Hippocampal formation (tissue), 2 donors: ENCODE measurements at places on chromosomes 3 and 15.
A peak's percentile ranks its signal among the peaks of the same experiment; 100 is the strongest.

DNA sequence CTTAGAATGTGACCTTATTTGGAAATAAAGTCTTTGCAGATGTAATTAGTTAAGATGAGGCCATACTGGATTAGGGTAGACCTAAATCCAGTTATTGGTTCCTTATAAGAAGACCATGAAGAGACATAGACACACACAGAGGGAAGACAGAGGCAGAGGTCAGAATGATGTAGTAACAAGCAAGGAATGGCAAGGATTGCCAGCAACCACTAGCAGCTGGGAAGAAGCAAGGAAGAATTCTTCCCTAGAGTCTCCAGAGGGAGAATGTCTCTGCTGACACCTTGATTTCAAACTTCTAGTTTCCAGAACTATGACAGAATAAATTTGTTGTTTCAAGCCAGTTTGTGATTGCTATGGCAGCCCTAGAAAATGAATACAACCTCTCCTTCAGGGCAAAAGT, 116.7 kb downstream of the WDR76 start:
- no peak for DNase-seq

- no peak for DNase-seq
Observed at GRCh38 chr3:52406791-52407510, 38.0 kb downstream of the SEMA3G start.

DNA sequence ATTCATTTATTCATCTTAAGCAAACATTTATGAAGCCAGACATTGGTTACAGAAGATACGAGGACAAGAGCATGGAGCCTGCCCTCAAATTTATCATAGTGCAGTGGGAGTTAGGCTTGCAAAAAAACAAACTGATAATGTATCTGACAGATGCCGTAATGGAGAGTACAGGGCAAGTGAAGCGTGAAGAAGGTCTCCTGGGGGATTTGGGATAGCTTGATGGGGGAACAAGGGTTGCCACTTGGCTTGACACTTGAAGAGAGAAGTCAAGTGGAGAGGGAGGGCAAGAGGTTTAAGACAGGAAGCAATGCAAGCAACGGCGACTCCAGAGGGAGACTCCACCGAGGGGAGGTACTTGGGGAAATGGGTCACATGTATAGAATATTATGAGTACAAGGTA, 129.3 kb downstream of the SSR3 start:
- no peak for DNase-seq

- DNase-seq: no peak
Observed at GRCh38 chr15:41894791-41895463, 1.1 kb upstream of the SPTBN5 start.

GRCh38 chr3:50193286-50193685, 1.9 kb downstream of the GNAT1 start:
- no peak for DNase-seq

- DNase-seq: no peak
Observed at GRCh38 chr15:41024131-41024530, 70.9 kb downstream of the CHAC1 start.

- no peak for DNase-seq
Observed at GRCh38 chr15:41443275-41443674, 26.4 kb downstream of the RTF1 start.

DNA sequence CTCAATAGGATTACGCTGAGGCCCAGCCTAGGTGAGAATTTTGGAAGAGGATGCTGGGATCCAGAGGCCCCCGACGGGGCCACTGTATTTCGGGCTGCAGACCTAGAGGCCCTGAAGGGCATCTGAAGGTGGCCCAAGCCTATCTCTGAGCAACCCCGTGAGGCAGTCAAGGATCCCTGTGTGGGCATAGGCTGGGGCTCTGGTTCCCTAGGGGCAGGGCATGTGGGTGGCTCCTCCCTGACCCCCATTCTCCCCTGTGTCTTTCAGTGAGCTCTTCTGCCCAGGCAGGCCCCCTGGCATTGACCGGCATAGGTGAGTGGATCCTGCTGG, 216.0 kb downstream of the SNRPN start:
- DNase-seq: no peak

- DNase-seq: no peak
Observed at GRCh38 chr3:123444023-123444422, 4.9 kb downstream of the ADCY5 start.

- no peak for DNase-seq
Observed at GRCh38 chr15:85033148-85033547, 51.5 kb downstream of the PDE8A start.

- no peak for DNase-seq
Observed at GRCh38 chr3:113124256-113124830, 87.0 kb upstream of the BOC start.

GRCh38 chr3:130640027-130640426, 106.6 kb downstream of the PIK3R4 start:
- no peak for DNase-seq

GRCh38 chr3:114903213-114903612, 243.9 kb downstream of the ZBTB20 start:
- DNase-seq: peak; percentile 56

DNA sequence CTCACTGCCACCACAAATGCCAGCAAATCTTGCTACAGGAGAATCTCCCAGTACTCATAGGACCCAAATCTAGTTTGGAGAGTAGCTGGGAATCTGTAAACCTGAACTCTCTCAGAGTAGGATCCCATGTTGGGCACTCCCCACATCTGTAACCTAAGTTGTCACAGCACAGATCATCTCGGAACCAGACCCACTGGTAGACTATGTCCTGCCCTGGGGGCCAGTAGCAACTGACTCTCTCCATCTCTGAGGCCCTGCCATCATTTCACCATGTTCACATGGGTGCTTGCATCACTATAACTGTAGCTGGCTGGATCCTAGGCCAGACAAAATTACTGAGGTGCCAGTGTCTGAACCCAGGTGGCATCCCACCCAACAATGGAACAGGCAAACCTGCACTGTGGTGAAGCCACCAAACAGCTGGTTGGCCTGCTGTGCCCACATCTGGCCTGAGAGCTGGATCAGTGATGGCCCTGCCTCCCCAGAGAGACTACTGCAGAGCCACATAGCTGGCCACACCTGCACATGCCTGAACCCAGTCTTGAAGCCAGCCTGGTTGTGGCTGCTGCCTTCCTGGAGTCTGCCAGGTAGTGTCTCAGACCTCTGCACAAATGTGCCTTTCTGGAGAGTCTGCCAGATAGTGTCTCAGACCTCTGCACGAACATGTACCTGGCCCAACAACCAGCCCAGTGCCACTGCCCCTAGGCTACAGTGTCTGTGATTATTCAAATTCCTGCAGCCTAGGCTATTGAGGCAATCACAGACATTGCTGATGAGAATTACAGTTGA, 82.0 kb downstream of the ISL2 start:
- no peak for DNase-seq

GRCh38 chr3:189580190-189580589, 51.0 kb upstream of the TP63 start:
- DNase-seq: no peak

- DNase-seq: peak; percentile 1
Observed at GRCh38 chr15:79682285-79682684, 214.5 kb downstream of the MTHFS start.

DNA sequence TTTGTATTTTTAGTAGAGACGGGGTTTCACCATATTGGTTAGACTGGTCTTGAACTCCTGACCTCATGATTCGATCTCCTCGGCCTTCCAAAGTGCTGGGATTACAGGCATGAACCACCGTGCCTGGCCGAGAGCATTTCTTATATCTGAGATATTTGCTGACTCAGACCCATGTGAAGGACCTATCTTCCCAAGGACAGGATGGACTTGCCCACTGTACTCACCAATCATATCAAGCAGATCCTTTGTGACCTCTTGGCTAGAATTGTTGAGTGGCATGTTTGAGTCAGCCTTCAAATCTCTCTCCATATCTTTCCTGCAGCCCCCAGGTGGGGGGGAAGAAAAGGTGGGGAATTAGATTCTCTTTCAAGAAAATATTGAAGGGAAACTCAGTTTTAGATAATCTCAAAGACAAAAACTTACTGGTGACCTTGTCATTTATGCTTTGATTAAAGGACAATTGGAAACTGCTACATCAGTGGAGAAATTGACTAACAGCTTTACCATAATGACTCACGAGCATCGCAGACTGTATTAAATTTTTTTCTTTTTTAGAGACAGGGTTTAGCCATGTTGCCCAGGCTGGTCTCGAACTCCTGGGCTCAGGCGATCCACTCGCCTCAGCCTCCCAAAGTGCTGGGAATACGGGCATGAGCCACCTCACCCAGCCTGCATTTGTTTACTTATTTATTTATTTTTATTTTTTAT, 3.1 kb downstream of the C3orf62 start:
- no peak for DNase-seq

- DNase-seq: no peak
Observed at GRCh38 chr15:60353245-60353920, 44.4 kb downstream of the ANXA2 start.

DNA sequence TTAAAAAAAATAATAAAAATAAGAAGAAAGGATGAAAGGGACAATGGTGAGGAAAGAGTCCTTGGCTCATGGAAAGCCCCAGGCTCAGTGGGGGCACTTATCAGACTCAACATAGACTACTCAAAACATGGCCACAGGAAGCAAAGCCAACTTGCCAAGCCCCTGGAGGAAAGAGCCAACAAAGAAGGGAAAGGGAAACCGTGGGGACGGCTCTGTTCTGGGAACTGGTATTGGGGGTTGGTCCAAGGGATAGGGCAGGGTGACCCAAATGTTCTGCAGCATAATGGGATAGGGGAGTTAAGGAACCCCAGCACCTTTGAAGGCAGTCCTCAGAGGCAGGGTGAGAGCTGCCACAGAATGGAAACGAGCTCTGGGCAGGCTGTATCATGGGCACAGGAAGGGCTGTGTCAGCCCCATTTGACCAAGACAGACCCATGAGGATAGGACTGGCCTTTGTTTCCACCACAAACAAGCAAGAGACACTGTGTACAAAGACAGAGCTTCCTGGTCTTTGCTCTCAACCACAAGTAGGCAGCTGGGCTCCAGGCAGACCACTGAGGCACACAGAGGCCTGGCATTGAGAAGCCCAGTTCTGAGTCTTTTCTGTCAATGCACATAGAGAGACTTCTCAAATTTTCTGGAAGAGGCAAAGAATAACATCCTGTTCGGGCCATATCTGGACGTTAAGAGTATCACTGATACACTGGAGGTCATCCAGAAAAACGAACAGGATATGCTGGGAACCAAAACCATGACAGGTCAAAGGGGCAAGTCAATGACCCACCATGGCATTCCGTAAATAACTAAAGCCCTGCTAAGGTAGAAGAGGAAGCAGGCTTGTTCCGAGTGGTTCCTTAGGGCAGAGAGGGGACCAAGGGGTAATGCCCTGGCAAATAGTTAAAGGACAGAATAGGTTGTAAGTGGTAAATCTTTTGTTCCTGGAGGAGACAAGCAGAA, 10.6 kb upstream of the SEMA7A start:
- DNase-seq: no peak

DNA sequence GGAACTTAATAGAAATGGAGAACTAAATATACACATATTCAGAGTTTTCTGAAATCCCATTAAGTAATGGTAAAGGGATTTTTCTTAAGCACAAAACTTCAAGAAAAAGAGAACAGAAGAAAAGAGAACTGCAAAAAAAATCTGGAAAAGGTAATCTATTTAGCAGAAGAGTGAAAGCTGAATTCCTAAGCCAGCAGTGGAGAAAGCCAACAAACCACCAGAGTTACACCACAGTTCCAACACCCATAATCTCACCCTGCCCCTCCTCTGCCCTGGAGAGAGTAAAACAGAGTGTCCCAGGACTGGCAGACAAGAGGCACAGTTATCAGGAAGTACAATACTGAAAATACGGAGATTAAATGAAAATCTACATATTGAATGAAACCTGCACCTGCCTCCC, 29.4 kb downstream of the TP53BP1 start:
- DNase-seq: no peak

GRCh38 chr15:56783156-56783856, 50.0 kb upstream of the ZNF280D start:
- no peak for DNase-seq

DNA sequence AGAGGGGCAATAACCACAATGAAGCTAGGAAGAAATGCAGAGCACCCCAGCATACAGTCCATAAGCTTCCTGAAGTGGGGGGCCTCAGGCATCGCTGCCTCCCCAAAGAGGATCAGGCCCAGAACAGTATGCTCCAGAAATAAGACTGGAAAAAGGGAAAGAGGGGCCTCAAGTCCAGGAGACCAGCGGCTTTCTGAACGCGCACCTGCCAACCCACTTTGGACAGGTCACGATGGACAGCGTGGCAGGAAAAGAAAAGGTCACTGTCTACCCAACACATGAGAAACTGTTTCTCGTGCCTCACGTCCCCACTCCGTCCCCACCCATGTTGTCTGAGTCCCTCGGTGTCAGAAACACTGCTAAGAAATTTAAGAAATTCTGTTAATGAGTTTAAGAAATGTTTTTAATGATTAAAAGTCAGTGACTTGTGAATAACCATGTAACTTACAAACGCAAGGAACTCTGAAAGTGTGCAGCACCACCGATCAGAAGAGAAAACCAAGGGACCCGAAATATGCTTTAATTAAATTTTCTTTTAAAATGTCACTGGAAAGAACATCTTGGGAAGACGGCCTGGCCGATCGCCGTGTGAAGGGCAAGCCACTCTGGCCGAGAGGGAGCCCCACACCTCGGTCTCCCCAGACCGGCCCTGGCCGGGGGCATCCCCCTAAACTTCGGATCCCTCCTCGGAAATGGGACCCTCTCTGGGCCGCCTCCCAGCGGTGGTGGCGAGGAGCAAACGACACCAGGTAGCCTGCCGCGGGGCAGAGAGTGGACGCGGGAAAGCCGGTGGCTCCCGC, 1.7 kb upstream of the PPARG start:
- DNase-seq: no peak

DNA sequence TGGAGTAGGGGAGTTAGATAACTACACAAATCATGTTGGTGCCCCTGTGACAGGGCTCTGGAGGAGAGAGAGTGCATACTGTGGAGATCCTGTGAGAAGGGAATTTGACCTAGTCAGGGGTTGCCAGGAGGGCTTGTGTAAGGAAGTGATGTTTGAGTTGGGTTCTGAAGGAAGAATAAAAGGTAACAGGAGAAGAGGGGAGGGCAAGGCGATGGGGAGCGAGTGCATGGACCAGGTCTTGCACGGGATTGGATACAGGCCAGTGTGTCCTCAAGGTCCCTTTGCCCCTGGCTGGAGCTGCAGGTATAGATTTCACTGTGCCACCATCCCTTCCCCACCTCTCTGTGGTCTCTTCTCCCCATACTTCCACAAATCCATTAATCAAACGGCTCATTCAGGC, 83.9 kb downstream of the RGMA start:
- DNase-seq: no peak

DNA sequence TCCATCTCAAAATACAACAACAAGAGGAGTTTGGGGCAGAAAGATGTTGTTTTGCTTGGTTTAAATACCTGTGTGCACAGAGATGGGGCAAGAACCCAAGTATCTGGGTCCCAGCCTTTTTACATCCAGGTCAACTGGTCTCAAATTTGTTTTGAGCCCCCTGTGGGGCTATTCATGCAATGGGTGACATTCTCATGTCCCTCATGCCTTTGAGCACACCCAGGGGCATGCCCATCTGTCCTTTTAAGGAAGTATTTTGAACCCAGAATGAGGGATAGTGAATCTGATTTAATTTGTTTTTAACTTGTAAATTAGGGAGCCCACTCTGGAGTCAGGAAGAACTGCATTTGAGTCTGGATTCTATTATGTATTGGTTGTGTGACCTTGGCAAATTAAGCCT, 14.8 kb downstream of the ABCF3 start:
- DNase-seq: no peak

- no peak for DNase-seq
Observed at GRCh38 chr3:89238846-89239245, 131.4 kb downstream of the EPHA3 start.
